ENCODE measurements at places on chromosomes 7 and 10.

DNA sequence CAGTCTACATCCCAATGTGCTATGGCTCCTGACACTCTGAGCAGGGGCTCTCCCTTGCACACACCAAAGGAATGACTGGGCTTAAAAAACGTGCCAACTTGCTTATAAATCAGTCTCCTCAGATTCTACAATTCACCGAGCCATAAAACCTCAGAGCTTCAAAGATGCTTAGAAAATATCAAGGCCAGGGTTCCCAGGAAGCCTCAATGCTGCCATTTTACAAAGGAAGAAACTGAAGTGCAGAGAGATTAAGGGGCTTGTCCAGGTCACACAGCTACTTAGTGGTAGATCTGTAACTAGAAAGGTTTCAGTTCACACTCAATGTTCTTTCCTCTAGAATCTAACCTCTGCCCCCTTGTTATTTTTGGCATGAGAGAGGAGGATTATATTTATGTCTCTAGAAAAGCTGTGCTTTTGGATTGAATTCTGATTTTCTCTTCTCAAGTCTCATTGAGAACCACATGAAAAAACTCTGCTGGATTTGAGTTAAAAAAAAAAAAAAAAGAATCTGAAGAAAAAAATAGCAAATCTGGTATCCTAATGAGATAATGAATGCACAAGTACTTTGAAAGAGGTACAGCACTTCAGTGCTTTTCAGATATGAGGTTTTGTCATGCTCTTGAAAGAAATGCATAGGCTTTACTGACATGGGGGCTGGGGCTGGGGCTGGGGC lies 22.3 kb upstream of the TSPAN33 start:
- no peak for DNase-seq

DNA sequence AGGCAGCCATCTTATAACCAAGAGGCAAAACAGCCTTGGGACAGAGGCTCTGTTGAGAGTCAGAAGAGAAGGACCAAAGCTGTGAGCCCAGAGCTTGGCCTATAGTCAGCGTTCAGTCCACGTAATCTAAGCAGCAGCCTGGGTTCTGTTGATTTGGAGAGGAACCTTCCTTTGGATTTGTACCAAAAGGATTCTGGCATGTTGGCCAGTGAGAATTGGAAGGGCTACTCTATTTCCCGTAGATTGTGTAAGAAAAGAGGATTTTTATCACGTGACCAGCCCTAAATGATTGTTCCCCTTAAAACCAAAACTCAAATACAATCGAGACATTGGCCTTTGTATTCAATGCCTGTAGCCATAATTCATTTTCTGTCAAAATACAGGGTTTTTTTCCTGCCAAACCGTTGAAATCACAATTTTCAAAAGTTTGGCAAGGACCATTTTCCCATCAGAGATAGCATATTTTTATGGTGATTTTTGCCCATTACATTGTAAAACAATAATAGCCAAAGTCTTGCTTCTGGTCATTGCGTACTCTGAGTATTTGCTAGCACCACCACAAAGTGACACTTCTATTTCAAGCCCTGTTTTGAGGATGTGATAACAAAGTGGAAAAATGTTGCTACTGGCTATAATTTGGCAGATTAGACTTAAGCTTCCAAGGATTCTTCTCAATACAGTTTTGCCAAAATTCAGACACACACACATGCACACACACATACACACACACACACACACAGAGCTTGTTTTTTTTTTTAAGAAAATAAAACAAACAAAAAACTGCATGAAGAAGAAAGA lies 23.1 kb upstream of the BMPER start:
- no peak for DNase-seq

- no peak for DNase-seq
Observed at GRCh38 chr7:1700536-1701333, 30.7 kb downstream of the ELFN1 start.

DNA sequence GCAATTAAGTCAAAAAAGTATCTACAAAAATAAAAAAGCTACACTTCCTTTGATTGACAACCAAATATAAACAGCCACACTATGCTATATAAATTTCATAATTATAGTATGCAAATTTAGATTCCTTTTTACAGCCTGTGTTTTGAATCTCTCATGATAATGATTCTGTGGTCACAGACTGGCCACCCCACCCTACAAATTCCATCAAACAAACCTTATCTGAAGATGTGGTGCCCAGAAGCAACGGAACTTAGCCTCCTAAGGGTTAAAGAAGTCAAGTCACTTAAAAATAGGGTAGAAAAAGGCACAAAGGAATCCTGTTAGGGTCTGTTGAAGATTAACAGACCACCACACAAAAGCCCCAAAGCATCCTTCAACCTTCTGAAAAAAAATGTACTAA lies 351.8 kb downstream of the INHBA start:
- no peak for DNase-seq

DNA sequence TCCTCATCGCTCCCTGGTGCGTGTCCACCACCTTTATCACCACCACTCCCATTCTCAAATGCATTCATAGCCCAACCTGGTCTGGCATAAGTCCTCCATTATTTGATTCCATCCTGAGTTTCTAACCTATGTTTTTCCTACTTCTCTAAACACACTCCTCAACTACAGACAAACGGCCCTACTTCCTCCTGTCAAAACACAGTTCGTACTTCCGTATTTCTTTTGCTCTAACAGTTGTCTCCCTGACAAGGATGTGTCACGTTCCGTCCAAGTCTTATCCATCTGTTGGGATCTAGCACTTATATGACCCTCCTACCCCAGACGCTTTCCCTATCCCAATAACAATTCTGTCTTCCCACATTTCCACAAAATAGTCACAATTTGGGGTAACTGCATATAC lies 46.8 kb downstream of the DOCK4 start:
- DNase-seq = no peak
